Effector memory CD8-positive, alpha-beta T cell (primary cell): ENCODE measurements at places on chromosomes 12 and 14.
A peak's percentile ranks its signal among the peaks of the same experiment; 100 is the strongest.

GRCh38 chr12:121184425-121184824 lies 25.5 kb upstream of the P2RX4 start:
- peaks cover 38% of the 10 kb centered on the region for H3K36me3 ChIP-seq
- H3K4me1 ChIP-seq, result no peaks in the 10 kb centered on the region
- no peak overlapping the region for H3K4me3 ChIP-seq
- H3K27me3 ChIP-seq, result no peaks in the 10 kb centered on the region
- no peak for DNase-seq
- no peak overlapping the region for H3K27ac ChIP-seq

DNA sequence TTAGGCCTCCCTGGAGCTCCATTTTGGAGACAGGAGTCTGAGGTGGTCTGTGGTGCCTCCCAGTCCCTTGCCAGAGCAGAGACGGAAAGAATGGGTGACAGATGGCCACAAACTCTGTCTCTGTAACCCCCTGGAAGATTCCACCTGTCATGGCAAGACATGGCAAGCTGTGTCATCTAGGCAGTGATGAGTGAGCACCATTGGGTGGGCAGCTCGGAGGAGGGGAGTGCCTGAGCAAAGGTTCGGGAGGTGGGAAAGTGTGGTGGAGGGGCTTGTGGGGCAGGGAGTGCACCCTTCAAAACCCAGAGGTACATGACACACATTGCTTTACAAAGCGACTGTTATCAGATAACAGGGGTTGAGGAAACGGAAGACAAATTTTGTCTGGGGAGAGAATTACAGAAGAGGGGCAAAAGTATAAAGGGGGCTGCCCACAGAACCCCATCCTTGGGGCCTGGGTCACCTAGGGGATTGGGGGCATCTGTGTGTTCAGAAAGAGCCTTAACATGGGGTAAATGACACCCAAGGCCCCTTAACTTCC lies 3.5 kb downstream of the RIN3 start:
- DNase-seq, result no peak
- H3K4me3 ChIP-seq, result peak overlapping the region; percentile 85
- H3K36me3 ChIP-seq, result peaks cover 8% of the 10 kb centered on the region
- H3K27ac ChIP-seq, result peak overlapping the region; percentile 99

DNA sequence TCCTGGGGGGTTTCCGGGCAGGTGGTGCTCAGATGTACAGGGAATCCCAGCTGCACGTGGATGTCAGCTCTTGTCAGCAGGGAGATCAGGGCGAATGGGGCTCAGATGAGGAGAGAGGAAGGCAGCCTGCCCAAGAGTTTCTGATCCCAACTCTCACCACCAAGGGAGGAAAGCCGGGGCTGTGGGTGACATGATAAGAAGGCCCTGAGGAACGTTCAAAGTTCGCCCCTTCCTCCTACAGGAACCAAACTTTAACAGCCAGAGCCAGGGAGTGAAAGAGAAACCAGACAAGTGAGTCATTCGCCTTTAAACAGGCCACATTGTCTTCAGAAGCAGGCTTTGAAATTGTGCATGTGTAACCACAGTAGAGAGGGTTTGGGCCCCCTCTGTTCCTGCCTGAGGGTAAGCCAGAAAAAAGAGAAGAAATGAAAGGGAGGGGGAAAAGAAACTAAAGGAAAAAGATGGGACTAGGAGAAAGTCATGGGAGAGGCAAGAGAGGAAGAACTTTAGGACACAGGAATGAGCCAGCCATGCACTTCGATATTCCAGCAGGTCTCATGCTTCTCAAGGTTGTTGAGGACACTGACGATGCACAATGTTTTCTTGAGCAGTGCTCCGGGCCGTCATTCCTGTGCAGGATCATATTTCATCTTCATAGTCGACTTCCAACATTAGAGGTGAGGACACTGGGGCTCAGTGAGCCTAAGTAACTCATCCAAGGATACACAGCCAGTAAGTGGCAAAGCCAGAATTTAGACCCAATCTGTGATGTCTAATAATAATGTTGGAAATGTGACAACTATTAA lies 691.4 kb upstream of the TBX3 start:
- DNase-seq, result no peak
- H3K36me3 ChIP-seq, result no peaks in the 10 kb centered on the region
- H3K4me1 ChIP-seq, result no peaks in the 10 kb centered on the region
- H3K27ac ChIP-seq, result no peak overlapping the region
- H3K27me3 ChIP-seq, result no peaks in the 10 kb centered on the region

- no peak for DNase-seq
- H3K4me1 ChIP-seq, result no peaks in the 10 kb centered on the region
- no peak overlapping the region for H3K27ac ChIP-seq
- H3K4me3 ChIP-seq, result no peak overlapping the region
These were observed 26.2 kb downstream of the ANG start for GRCh38 chr14:20714593-20715250.

DNA sequence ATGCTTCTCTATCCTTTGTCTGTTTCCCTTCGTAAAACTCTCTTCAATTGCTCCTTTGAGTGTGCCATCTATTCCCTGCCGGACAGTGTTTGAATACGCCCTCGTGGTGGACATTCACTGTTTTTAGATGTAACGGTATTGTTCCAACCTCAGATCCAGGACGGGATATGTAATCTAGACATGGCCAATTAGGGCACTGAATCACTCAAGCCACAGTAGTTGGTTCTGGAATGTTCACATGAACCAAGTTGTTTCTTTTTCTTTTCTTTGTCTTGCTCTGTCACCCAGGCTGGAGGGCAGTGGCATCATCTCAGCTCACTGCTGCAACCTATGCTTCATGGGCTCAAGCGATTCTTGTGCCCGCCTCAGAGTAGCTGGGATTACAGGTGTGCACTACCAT lies 204.2 kb upstream of the PLXNC1 start:
- peaks cover 17% of the 10 kb centered on the region for H3K27me3 ChIP-seq
- H3K4me1 ChIP-seq, result no peaks in the 10 kb centered on the region
- H3K36me3 ChIP-seq, result no peaks in the 10 kb centered on the region
- H3K27ac ChIP-seq, result no peak overlapping the region
- H3K4me3 ChIP-seq, result no peak overlapping the region

- peaks cover 39% of the 10 kb centered on the region for H3K4me1 ChIP-seq
- peaks cover 20% of the 10 kb centered on the region for H3K36me3 ChIP-seq
- no peak for DNase-seq
- no peak overlapping the region for H3K27ac ChIP-seq
- no peak overlapping the region for H3K4me3 ChIP-seq
These were observed 15.0 kb upstream of the TMEM119 start for GRCh38 chr12:108612788-108613282.

GRCh38 chr12:93199831-93200236 lies 177.9 kb upstream of the NUDT4 start:
- DNase-seq, result no peak
- H3K27ac ChIP-seq, result no peak overlapping the region
- H3K4me3 ChIP-seq, result no peak overlapping the region
- peaks cover 68% of the 10 kb centered on the region for H3K27me3 ChIP-seq
- no peaks in the 10 kb centered on the region for H3K4me1 ChIP-seq

DNA sequence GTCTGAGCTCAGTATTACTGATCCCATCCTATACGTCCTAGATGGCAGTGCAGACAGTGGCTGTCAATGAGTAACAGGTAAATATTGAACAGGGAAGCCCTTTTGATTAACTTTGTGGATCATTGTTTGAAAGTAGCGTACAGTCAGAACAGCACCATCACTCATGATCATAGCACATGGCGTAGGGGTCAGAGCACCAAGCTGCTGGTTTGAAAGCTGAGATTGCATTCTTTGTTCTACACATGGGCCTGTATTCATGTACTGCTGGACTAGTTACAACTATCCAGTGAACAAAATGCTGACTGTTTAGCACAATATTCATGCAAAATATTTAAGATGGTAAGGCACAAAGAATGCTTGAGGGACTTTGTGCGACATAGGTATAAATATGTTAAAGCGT lies 131.8 kb downstream of the NPAS3 start:
- no peaks in the 10 kb centered on the region for H3K36me3 ChIP-seq
- DNase-seq, result no peak
- no peaks in the 10 kb centered on the region for H3K4me1 ChIP-seq
- no peak overlapping the region for H3K4me3 ChIP-seq
- no peak overlapping the region for H3K27ac ChIP-seq

DNA sequence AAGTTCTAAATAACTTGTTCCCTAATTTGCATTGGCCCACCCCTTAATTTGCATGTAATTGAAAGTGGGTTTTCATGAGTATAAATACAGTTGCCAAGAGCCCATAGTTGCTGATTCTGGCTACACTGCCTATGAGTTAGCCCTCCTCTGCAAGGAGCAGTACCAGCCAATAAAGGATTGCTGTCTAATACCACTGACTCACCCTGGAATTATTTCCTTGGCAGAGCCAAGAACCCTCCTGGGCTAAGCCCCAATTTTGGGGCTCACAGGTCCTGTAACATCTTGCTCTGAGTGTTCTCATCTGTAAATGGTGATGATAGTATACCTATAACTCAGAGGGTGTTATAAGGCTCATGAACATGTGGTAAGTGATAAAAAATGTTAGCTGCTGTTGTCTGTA lies 6.8 kb downstream of the TTC8 start:
- H3K27ac ChIP-seq, result no peak overlapping the region
- H3K4me1 ChIP-seq, result no peaks in the 10 kb centered on the region
- no peak overlapping the region for H3K4me3 ChIP-seq
- H3K27me3 ChIP-seq, result peaks cover 9% of the 10 kb centered on the region
- H3K36me3 ChIP-seq, result no peaks in the 10 kb centered on the region
- no peak for DNase-seq

DNA sequence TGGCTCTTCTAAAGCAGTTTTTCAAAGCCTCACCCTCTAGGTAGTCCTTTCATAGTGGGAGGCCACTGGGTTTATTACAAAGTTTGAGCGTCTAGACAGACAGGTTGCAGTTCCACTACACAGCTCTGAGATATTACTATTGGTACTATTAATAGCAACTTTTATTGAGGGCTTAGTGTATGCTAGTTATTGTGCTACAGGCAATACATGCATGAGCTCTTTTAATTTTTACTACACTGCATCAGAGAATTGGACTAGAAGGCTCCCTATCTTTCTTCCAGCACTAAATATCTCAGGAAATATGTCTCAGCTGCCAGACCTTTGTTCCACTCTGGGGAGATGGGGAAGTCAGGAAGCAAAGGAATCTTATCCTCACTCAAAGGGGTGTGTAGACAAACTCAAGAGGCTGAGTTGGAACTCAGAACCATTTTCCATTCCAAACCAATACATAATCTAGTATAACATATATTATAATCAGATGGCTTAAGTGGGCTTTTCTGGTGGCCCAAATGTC lies 161.8 kb upstream of the SLC38A2 start:
- H3K4me3 ChIP-seq, result no peak overlapping the region
- H3K27ac ChIP-seq, result no peak overlapping the region
- DNase-seq, result no peak
- no peaks in the 10 kb centered on the region for H3K4me1 ChIP-seq

GRCh38 chr14:44982594-44982993 lies 20.6 kb downstream of the TOGARAM1 start:
- H3K4me1 ChIP-seq, result peaks cover 16% of the 10 kb centered on the region
- no peaks in the 10 kb centered on the region for H3K27me3 ChIP-seq
- DNase-seq, result no peak

- no peaks in the 10 kb centered on the region for H3K4me1 ChIP-seq
- H3K27ac ChIP-seq, result no peak overlapping the region
- no peak for DNase-seq
- H3K36me3 ChIP-seq, result peaks cover 34% of the 10 kb centered on the region
- H3K27me3 ChIP-seq, result no peaks in the 10 kb centered on the region
These were observed 13.0 kb downstream of the CIPC start for GRCh38 chr14:77111021-77111420.

DNA sequence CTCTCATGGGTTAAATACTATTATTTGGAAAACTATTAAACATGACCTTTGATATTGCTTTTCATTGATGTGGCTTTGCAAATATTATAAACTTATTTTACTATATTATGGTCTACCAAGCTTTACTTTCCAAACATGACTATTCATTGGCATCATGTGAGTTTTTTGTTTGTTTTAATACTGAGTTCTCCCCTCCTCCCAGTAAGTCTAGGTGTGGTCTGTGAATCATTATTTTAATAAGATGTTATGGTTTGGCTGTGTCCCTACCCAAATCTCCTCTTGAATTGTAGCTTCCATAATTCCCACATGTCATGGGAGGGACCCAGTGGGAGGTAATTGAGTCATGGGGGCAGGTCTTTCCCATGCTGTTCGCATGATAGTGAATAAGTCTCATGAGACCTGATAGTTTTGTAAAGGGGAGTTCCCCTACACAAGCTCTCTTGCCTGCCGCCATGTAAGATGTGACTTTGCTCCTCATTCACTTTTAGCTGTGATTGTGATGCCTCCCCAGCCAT lies 80.0 kb downstream of the BORCS5 start:
- H3K36me3 ChIP-seq, result peaks cover 11% of the 10 kb centered on the region
- DNase-seq, result no peak
- no peak overlapping the region for H3K4me3 ChIP-seq
- H3K27me3 ChIP-seq, result no peaks in the 10 kb centered on the region
- H3K27ac ChIP-seq, result peak overlapping the region; percentile 65

DNA sequence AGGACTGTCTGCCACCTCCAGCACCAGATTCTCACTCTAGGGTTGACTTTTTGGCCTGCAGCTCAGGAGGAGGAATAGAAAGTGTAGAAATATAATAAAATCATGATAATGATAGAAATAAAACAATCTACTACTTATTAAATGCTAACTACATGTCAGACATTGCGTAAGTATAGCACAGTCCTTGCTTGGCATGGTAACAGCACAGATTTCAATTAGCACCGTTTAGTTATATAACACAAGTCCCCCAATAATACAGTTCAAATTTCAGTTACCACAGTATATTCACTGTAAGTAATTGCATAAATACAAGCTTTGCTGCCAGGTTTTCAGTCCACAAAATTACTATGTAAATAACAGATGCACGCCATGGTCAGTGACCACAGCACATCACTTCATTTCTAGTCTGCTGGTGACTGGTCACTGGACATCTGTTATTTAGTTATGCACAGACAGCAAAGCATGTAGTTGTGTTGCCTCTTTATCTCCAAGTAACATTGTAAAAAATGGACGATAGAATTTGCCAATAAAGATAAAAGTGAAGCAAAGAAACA lies 6.5 kb upstream of the GLT8D2 start:
- H3K4me3 ChIP-seq, result no peak overlapping the region
- DNase-seq, result no peak
- H3K27ac ChIP-seq, result no peak overlapping the region
- H3K27me3 ChIP-seq, result peaks cover 51% of the 10 kb centered on the region
- peaks cover 3% of the 10 kb centered on the region for H3K36me3 ChIP-seq
